ENCODE measurements at places on chromosomes 4 and X.

DNA sequence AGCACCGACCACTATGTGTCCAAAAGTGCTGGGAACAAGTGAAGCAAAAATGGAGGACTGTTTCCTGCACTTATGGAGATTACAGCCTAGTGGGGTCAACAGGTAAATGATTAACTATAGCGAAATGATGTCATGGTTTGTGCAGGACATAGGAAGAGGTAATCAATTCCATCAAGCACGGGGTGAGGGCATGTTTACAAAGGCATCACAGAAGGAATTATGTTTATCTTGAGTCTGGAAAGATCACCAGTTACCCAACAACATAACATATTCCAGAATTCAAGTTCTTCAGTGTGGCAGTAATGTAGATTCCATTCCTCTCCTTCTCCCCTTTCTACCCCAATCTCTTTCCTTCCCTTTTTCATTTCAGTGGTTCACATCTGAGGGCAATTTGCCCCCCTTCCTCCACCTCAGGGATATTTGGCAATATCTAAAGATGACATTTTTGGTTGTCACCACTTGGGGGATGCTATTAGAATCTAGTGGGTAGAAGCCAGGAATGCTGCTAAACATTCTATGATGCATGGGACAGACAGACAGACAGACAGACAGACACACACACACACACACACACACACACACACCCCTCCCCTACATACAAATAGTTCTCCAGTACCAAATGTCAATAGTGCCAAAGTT lies 24.1 kb downstream of the FAM47E start:
- DNase-seq = no peak

- DNase-seq = no peak
Measured at GRCh38 chr4:20074450-20074849, 177.3 kb upstream of the SLIT2 start.

DNA sequence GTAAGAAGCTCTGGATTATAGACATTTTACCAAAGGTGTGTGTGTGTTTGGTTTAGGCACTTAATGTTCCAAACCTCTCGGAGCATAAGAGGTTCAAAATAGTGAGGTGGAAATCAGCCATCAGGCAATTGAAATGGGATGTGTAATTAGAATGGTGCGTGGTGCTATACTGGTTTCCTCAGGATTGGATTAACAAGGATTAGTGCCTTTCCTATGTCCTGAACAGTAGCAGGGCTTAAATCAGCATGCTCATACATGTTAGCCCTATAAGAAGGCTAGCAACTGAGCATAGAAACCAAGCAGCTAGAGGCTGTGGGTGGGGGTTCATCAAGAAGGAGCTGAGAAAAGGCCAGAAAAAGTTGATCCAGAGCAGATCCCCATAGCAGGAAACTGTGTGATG lies 256.8 kb upstream of the CXXC4 start:
- DNase-seq = no peak

GRCh38 chr4:182019148-182019652 lies 224.0 kb upstream of the TENM3 start:
- no peak for DNase-seq

DNA sequence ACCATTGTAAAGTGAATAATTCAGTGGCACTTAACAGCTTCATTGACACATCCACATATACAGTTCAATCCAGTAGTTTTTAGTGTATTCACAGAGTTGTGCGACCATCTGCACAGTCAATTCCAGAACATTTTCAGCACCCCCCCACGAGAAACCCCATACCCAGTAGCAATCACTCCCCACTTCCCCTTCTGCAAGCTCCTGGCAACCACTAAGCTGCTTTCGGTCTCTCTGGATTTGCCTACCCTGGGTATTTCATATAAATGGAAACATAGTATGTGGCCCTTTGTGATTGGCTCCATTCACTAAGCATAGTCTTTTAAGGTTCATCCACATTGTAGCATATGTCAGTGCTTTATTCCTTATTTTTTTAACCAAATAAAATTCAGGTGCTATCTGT lies 10.0 kb downstream of the MSL3 start:
- no peak for DNase-seq

- DNase-seq = no peak
Measured at GRCh38 chr4:18942874-18943273, 921.3 kb upstream of the LCORL start.

GRCh38 chrX:13339607-13340006 lies 19.8 kb upstream of the ATXN3L start:
- no peak for DNase-seq

DNA sequence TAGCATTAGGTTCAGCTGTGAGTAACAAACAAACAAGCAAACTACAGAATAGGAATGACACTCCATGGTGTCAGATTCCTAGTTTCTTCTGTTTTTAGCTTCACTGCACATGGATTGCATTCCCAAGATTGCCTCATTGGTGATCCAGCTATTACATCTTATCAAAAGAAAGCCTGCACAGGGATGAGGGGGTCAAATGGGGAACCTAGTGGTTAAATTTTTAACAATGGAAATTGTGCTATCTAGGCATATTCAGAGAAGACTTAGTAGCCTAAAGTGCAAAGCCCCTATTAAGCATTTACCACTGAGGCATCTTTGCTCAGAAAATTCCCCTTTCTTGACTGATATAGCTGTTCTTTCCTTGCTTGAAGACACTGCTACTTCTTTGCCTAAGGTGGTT lies 3.9 kb upstream of the TTC29 start:
- no peak for DNase-seq

DNA sequence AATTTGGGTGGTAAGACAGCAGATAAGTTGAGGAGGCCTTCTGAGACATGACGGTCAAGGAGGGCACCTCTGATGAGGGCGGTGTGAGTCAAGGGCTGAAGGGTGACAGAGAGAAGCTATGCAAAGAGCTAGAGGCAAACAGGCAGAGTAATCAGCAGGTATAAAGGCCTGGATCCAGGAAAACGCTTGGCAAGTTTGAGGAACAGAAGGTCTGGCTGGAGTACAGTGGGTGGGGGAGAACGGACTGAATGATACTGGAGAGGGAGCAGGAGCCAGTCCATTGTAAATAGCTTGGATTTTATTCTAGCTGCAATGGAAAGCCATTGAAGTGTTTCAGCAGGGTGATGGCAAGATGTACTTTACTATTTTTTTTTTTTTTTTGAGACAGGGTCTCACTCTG lies 39.3 kb downstream of the RAB33B start:
- no peak for DNase-seq

GRCh38 chrX:118519411-118520215 lies 24.0 kb downstream of the DOCK11 start:
- DNase-seq = no peak

DNA sequence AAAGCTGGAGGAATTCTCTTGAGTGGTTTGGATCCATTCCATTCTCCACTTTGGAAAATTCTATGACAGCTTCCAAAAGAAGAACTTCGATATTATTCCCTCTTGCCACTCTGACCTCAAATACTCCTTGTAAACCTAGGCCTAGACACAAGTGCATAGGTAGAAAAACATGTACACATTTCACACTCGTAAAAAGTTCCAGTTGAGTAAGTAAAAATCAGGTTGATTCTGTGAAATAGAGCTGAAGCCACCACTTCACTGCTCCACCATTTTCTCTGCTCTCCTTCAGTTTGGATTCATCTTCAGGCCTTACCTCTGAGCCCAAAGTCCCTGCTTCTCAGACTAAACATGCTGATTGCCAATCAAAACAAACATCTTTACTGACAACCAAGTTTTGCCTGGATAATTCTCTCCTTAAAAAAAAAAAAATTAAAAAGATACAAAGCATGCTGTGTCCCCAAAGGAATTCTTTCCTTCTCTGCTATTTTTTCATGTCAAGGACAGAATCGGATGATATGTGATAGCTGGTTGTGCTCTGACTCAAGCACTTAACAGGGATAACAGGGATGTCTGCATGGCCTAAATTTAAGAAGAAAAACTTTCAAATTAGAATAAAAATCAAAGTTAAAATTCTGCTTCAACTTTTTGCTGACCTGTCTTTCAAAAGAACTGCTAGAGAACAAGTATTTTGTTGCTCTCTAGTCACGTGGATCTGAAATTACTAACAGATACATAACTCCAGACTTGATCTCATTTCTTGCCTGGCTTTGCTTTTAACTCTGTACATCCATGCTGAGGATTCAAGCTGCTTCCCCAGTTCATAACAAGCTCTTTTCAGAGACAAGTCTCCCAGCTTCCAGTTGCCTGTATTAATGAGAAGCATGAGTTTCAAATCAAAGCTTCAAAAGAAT lies 420.9 kb upstream of the INTU start:
- DNase-seq = no peak

DNA sequence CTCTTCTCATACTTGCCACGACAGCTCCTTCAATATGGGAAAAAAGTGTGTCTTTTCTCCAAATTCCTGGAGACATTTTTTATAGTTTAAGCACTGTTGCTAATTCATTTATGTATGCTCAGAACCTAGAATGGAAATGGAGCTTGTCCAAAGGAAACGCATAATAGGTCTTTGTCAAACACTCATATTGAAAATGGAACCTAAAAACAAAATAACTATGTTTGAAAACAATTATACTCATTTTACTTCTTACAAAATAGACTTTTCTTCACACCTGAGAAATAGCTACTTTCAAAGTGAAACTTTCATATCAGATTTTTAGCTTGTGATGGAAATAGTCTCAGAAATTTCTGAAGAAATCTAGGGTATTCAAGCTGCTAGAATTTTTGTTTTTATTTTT lies 529.7 kb upstream of the BOD1L1 start:
- DNase-seq = no peak

DNA sequence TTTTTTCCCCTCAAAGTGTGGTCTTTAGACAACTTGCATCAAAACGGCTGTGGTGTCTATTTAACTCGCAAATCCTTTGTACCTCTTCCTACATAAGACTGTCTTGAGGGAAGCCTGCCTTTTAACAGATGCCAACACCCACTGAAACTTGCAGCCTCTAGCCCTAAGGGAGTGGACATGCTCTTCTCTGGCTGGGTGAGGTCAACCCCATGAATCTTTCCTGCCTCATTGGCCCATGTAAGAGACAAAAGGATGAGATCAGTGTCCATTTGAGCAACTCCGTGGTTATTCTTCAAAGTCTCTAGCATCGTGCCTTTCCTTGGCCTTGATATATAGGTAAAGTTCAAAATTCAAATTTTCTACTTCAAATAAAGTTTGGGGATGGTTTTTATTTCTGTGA lies 134.7 kb downstream of the SHROOM3 start:
- DNase-seq = no peak

DNA sequence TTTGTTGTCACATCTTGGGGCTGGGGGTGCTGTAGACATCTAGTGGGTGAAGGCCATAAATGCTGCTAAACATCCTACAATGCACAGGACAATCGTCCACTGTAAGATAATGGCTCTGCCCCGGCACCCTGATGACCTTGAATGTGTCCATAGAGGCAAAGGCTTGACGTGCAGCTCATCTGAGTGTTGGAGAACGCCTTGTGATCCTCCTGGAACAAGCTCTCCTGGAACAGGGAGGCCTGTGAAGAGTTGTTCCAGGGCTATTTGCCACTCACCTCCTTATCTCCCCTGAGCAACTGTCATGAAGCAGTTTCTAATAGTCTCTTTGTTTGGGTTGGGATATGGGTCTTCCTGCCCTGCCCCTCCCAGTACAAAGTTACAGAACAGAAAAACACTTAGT lies 15.2 kb upstream of the PCYT1B start:
- DNase-seq = no peak

- no peak for DNase-seq
Measured at GRCh38 chrX:133726642-133727041, 258.8 kb downstream of the GPC3 start.

DNA sequence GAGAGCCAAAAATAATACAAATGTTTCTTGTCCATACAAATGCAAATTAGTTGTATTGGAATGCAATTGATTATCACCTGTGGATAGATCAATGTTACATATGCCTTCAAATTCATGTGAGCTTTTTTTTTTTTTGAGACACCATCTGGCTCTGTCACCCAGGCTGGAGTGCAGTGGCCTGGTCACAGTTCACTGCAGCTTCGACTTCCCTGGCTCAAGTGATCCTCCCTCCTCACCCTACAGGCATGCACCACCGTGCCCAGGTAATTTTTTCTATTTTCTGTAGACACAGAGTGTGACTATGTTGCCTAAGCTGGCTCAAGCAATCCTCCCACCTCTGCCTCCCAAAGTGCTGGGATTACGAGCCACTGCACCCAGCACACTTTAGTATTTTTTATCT lies 38.6 kb upstream of the TMEM184C start:
- no peak for DNase-seq

DNA sequence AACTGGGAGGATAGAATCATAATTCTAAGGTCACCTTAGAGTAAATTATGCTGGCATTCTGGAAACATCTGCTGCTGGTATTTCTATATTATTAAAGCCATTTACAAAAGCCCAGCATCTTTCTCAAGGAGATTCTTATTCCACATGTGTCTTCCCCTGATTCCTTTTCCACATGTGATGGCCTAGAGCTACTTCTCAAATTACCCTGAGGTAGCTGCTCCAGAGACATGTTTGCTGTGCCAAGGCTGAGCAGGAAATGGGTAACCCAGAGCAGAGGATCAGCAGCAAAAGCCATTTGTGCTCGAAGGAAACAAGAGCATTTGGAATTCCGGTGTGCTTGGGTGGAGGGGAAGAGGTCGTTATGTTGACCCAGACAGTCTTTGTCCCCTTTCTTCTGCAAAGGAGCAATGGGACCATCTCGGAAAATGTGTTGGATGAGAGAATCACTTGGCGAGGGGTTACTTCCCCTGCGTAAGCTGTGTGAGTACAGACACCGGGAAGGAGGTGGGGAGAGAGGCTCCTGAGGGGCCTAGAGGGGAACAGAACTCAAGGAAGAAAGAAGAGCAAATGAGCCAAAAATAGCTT lies 24.6 kb downstream of the TSC22D3 start:
- DNase-seq = no peak

DNA sequence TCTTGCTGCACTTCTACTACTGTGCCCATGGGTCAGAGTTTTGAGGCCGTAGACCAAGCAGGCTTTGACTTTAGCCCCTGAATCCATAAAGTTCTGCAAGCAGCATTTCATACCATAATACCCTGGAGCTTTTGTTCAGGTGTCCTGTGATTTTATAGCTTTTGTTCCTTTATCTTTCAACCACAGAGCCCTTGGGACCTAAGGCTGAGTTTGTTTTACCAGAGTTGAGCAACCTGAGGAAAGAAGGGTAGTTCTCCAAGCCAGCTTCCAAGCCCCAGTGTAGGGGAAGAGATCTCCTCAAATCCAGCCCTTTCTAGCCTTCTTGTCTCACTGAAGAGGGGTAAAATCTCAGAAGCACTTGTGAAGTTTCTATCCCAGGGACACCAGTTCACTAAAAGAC lies 35.1 kb downstream of the MAGED2 start:
- DNase-seq = no peak

- no peak for DNase-seq
Measured at GRCh38 chr4:151359576-151359975, 34.2 kb upstream of the SH3D19 start.

DNA sequence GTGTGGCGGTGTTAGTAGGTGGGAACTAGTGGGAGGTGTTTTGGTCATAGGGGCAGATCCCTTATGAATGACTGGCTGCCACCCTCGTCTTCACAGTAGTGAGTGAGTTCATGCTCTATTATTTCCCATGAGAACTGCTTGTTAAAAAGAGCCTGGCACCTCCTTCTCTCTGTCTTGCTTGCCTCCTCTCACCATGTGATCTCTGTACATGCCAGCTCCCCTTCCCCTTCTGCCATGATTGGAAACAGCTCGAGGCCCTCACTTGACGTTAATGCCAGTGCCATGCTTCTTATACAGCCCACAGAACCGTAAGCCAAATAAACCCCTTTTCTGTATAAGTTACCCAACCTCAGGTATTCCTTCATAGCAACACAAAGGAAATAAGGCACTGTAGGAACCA lies 21.7 kb downstream of the PNMA6F start:
- no peak for DNase-seq

GRCh38 chrX:11929476-11929875 lies 171.4 kb downstream of the MSL3 start:
- peak; percentile 22 for DNase-seq
